ENCODE measurements at places on chromosomes 6 and 20.

GRCh38 chr6:160253292-160253691, 5.3 kb downstream of the SLC22A2 start:
- DNase-seq, result no peak

DNA sequence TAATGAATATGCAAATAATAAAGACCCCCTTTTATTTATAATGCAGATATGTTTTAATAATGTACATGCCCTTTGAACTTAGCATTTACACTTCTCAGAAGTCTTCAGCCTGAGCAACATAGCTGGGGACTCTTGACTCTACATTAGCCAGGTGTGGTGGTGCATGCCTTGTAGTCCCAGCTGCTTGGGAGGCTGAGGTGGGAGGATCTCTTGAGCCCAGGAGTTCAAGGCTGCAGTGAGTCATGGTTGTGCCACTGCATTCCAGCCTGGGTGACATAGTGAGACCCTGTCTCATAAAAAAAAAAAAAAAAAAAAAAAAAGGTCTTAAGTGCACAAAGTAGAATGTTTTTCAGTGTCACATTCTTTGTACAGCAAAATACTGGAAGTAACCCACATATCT, 17.3 kb upstream of the MAPK13 start:
- DNase-seq, result no peak

DNA sequence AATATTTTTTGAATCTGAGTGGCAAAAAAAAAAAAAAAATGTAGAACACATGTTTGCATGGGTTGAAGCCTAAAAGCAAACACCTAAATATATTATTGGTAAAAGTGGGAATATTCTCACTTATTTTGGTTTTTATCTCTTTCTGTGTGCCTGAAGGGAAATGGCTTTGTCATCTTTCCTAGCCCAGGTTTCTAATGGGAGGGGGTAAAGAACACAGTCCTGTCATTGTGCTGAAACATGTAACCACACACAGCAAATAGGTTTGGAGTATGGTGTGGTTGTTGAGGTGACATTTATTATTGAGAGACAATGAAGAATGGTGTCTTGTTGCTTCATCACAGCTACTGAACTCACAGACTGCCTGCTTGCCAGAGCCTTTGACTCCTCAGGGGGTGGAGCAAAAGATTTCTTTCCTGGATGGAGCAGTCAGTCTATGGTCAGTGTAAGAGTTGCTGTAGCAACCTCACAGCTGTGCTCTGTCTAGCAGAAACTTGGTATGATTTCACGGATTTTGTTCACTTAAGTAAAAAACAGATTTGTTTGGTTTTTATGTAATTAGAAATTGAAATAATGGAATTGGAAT, 70.2 kb downstream of the CEP57L1 start:
- no peak for DNase-seq

DNA sequence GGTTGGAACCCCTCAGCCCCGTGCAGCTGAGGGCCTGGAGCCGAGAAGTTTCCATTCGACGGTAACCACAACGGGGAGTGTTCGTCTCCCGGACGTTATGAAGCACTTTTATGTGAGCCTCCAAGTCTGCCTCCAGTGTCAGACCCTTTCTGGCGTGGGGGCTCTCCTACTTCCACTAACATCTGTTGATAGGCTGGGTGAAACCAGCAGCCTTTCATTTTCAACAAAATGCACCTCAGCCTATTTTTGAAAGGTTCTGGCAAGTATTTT, 257.4 kb downstream of the THBS2 start:
- DNase-seq, result no peak

DNA sequence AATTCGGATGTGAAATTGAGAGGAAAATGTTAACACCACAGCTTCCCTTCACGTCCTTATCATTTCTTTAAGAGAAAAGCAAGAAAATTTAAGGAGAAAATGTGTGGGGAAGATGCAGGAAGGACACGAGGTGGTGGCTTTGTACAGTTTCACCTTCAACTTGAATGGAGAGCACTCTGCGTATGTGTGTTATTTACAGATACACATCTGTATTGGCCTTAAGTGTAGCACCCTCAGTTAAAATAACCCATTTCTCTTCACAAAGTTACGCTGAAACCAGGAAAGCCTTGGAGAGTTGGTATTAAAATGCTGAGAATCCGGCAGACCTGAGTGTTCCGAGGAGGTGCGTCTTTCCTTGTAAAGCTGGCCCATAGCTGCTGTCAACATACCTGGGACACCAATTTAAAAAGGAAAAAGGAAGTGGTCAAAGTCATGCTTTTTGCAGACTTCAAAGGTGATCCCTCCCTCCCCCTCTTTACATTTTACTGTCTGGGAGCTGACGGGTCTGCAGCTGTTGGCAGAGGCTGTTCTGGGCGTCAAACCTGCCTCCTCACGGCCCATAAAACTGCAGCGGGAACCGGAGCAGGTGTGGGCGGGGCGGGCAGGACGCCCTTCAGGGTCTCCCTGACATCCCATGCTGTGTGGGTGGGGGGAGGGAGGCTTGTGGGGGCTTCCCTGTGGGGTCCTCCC, 61.3 kb upstream of the TBXT start:
- DNase-seq, result no peak

- no peak for DNase-seq
These were observed 201.9 kb upstream of the CST7 start for GRCh38 chr20:24747010-24747712.

Measured in cortex of kidney (tissue), 1 donor.